IMR-90 (cell line): ENCODE measurements at places on chromosomes 12 and 14. TPM values are rescaled to one million over a fixed set of nuclear protein-coding genes. Genes with fewer than 3 reads are reported as not detected.

Gene TAS2R7
- polyA plus RNA-seq = not detected in 2 replicates

Gene RPGRIP1
- polyA plus RNA-seq = not detected in 2 replicates

Gene ZFC3H1
- polyA plus RNA-seq = 16.8 and 23.3 TPM in 2 replicates

Gene DAO
- not detected in 2 replicates for polyA plus RNA-seq

Gene PSMB11
- not detected in 2 replicates for polyA plus RNA-seq

Gene ATN1
- 58.7 and 59.8 TPM in 2 replicates for polyA plus RNA-seq

Gene SPTB
- polyA plus RNA-seq = 0.03 and 0.07 TPM in 2 replicates

Gene C2CD5
- 9.2 and 14.5 TPM in 2 replicates for polyA plus RNA-seq

GRCh38 chr14:104081951-104082464 lies 3.5 kb upstream of the ASPG start:
- DNase-seq = no peak

DNA sequence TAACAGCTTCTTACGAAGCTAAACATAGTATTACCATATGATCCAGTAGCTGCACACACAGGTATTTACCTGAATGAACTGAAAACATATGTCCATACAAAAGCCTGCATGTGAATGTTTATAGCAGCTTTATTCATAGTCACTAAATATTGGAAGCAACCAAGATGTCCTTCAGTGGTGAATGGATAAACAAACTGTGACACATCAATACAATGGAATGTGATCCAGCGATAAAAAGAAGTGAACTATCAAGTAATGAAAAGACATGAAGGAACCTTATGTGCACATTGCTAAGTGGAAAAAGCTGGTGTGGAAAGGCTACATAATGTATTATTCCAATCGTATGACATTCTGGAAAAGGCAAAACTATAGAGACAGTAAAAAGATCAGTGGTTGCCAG lies 38.1 kb upstream of the JDP2 start:
- peak; percentile 17 for DNase-seq

DNA sequence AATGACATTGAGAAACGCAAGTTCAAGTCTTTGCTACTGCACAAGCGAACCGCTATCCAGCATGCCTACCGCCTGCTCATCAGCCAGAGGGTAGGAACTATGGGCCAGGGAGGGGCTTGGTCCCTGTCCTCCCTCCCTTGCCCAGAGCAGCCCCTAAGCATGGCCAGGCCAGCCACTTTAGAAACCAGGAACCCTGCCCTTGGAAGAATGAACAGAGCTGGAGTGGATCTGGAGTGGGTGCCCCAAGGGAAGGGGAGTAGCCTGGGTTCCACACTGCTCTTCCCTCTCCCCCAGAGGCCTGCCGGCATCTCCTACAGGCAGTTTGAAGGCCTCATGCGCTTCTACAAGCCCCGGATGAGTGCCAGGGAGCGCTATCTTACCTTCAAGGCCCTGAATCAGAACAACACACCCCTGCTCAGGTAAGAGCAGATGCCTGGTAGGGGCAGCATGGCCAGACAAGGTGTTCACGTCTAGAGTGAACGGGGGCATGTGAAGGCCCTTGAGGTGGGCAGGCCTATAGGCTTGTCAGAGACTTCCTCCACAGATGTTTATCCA lies 55.8 kb downstream of the TPCN1 start:
- no peak for DNase-seq

- DNase-seq = no peak
Measured at GRCh38 chr12:131084341-131085011, 130.8 kb downstream of the ADGRD1 start.

GRCh38 chr14:34252227-34252626 lies 209.8 kb downstream of the SPTSSA start:
- DNase-seq = no peak

DNA sequence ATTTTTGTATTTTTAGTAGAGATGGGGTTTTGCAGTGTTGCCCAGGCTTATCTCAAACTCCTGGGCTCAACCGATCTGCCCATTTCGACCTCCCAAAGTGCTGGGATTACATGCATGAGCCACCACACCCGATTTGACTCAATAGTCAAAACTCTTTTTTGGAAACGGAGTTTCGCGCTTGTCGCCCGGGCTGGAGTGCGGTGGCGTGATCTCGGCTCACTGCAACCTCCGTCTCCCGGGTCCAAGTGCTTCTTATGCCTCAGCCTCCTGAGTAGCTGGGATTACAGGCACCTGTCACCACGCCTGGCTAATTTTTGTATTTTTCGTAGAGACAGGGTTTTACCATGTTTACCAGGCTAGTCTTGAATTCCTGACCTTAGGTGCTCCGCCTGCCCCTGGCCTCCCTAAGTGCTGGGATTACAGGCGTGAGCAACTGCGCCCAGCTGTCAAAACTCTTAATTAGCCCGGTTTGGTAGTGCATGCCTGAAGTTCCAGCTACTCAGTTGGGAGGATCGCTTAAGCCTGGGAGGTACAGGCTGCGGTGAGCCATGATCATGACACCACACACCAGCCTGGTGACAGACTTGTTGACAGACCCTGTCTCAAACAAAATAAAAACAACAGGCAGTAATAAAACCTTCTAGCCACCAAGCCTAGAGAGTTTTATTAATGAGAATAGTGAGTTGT lies 12.4 kb downstream of the MED21 start:
- no peak for DNase-seq

GRCh38 chr12:52033446-52034140 lies 17.6 kb upstream of the NR4A1 start:
- DNase-seq = no peak

GRCh38 chr14:75334549-75335051 lies 56.0 kb downstream of the FOS start:
- peak; percentile 3 for DNase-seq

- DNase-seq = no peak
Measured at GRCh38 chr14:96303981-96304380, 48.0 kb downstream of the BDKRB1 start.

- no peak for DNase-seq
Measured at GRCh38 chr12:25903603-25904245, 54.8 kb upstream of the RASSF8 start.

DNA sequence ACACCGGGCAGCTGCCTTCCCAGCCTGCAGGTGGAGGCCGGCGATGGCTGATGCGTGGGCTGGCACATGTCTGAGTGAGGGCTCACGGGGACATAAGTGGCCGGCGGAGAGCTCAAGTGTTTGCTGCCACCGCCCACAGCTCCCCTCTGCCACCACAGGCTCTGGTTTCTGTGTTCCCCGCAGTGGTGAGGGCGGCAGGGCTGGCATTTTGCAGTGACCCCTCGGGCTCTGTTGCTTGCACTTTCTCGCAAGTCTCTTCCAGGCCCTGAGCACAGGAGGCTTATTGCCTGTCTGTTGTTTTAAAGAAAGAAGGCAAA lies 271.0 kb upstream of the RTL1 start:
- no peak for DNase-seq

- no peak for DNase-seq
Measured at GRCh38 chr12:128266086-128266485, 884 bp upstream of the TMEM132C start.

DNA sequence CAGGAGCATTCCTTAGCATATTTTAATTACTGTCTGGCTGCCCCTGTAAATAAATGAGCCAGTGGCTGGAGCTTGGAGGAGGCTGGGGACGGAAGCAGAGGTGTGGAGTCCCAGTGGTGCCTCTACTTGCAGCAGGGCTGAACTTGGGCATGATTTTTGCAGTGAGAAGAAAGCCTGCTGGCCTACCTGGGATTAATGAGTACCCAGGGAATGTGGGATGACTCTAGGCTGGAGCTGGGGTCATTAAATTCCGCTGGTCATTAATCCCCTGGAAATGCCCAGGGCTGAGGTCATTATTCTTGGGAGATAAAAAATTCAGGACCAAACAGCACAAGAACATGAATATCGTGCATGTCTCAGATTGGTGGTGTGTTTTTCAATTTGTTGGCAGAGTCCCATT lies 753.3 kb downstream of the VRK1 start:
- DNase-seq = no peak

GRCh38 chr12:12933742-12934141 lies 18.2 kb downstream of the GPRC5D start:
- no peak for DNase-seq

DNA sequence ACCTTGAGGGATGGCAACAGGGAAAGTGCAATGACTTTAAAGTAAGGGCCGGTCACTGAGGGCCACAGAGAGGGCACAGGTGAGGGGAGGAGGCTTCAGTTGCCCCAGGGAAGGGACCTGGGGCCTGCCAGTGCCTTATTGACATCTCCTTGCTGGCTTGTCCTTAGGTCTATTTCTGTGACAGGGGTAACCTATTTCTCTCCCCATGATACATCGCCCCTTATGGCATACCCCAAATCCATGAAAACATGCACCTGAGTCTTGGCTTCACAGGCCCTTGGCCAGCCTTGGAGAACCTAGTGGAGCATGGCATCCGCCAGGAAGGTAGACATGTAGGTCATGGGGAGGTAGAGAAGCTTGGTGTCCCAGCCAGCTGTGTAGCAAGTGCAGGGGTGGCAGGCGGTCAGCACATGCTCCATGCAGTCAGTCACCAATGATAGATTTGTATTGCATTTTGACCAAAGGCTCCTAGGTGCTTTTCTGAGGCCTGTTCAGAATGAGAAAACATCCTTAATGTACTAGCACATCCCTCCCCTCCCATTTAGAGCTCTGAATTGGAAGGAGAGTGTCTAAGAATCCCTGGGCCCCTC lies 23.6 kb upstream of the RDH16 start:
- DNase-seq = no peak

DNA sequence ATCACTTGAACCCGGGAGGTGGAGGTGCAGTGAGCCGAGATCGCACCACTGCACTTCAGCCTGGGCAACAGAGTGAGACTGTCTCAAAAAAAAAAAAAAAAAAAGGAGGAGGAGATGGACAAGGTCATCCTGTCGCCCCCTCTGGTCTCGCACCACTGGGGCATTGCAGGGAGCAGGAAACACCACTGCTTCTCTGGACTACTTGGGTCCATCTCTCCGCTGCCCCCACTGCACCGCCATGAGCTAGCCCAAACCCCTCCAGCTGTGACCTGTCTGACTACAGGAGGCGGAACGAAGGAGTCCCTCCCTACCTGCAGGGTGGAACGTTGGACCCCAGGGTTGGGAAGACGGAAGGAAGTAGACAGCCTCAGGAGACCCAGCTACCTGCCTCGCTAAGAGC lies 18.2 kb upstream of the FAM222A start:
- DNase-seq = no peak

GRCh38 chr14:91373591-91374254 lies 43.9 kb downstream of the CCDC88C start:
- no peak for DNase-seq

DNA sequence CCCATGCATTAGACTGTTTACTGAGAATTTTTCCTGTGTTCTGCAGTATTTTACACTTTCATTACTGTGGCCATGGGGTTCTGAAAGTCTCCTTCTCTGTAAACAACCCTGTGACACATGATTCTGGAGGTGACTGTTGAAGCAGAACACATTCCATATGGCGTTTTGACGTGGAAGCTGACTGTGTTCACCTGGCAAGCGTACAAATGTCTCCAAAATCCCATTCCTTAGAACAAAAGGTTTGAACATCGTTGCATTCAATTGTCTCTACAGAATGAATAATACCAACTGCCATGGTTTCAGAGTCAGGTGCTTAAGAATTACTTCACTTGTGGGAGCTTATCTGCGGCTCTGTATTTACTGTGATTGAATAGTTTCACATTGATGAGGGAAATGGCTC lies 485.6 kb upstream of the TMEM132C start:
- DNase-seq = no peak

- peak; percentile 88 for DNase-seq
Measured at GRCh38 chr14:91947475-91948184, at the start of gene FBLN5. Gene FBLN5 (minus strand): TSS chr14:91947694. CDS start chr14:91947229, 465 bp downstream.

GRCh38 chr14:90641615-90642243 lies 174.5 kb downstream of the TTC7B start:
- peak; percentile 29 for DNase-seq
